ENCODE measurements at places on chromosomes 1 and 21.

GRCh38 chr1:234839663-234840062 lies 229.7 kb upstream of the IRF2BP2 start:
- no peak for DNase-seq

DNA sequence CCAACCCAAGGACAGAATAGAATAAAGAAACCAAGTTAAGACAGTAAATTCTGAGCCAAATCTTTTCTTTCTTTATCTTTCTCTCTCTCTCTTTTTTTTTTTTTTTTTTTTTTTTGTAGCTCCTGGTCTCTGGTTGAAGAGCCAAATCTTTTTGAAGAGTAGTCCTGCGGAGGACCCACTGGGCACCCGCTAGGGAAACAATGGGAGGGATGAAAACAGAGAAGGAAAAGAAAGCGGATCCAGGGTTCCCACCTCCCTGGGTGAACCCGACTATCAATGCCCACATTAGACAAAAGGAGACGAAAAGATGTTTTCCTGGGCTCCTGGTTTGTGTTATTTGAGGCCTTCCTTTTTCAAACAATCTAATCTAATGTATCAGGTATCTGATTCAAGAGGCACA lies 49.8 kb upstream of the FBXO28 start:
- no peak for DNase-seq

GRCh38 chr21:42161956-42162681 lies 56.8 kb upstream of the ABCG1 start:
- no peak for DNase-seq

GRCh38 chr1:79852004-79852403 lies 845.5 kb upstream of the ADGRL4 start:
- DNase-seq: no peak

DNA sequence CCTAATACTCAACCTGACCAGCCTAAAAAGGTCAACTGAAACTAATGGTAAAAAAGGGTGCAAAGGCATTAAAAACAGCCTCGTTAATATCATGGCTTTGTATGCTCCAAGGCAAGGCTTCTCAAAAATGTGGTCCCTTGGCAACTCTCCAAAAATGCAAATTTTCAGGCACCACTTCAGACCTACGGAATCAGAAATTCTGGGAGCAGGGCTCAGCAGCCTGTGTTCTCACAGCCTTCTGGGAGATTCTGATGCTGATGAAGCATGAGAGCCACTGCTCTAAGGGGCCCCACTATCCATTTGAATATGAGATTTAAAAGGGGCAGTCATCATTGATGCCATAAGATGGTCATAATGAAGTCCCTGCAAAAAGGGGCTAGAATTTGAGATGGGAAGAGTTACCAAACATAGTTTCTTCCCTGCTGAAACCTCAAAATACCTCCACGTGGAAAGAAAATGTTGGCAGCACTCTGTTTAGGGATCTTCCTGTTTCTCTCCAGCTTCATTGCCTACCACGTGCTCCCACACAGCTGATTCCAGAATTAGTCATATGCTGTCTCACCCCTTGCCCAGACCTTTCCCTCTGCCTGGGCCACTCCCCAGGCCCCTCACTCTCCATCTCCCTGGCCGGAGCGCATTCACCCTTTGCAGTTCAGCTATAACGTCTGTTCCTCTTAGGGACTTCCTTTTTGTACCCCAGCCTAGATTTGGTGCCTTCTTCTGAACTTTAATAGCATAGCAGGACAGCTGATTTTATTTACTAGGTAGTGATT lies 46.7 kb downstream of the PHC2 start:
- DNase-seq: peak; percentile 54

DNA sequence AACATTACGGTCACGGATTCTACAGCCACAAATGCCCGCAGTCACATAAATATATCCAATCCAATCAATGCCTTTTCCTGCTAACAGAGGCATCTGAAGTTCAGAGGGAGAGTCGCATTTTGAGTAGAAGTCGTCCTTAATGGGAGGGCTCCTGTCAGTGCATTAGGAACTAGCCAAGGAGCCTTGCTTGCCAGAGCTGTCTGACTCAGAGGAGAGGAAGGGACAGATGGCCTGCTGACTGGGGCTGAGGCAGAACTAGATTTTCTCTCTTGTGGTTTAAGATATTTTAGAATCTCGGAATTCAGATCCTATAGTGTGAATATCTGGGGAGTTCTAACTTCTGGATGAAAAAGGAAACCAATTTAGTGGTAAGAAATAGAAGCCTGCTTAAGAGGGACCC lies 10.6 kb downstream of the XKR8 start:
- DNase-seq: peak; percentile 88

Data from hepatic stellate cell (primary cell).